RKO (cell line): ENCODE measurements at places on chromosomes 3 and 15.
A peak's percentile ranks its signal among the peaks of the same experiment; 100 is the strongest.

- DNase-seq = no peak
Observed at GRCh38 chr3:182331341-182331740, 462.0 kb upstream of the ATP11B start.

DNA sequence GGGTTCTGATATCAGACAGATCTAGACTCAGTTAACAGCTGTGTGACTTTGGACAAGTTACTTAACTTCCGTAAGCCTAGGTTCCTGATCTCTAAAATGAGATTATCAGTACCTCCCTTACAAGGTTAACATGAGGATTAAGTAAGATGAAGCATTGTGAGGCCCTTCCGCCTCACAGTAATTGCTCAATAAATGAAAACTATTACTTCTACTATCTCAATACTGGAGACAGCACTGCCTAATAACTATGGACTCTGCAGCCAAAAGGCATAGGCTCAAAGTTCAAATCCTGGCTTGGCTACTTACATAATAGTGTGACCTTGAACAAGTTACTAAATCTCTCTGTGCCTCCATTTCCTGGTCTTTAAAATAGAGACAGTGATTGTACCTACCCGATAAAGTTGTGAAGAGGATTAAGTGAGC, 82.0 kb upstream of the ATP11B start:
- no peak for DNase-seq

DNA sequence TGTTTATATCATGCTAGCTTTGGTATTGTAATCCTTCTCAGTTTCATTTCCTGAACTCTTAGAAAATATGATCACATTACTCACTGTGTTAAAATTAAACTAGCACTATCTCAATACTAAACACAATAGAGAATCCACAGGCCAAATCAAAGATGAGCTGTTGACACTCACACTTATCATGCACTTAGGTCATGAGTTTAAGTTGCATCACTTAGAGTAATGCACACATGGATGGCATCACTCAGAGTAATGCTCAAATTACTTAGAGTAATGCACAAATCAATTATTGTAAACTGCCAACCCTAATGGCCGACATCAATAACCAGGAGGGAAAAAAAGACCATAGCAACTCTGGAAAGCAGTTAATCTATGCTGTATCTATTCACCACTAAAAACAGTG, 40.0 kb upstream of the MCF2L2 start:
- no peak for DNase-seq

- DNase-seq = no peak
Observed at GRCh38 chr15:100208921-100209603, 132.7 kb downstream of the ADAMTS17 start.

DNA sequence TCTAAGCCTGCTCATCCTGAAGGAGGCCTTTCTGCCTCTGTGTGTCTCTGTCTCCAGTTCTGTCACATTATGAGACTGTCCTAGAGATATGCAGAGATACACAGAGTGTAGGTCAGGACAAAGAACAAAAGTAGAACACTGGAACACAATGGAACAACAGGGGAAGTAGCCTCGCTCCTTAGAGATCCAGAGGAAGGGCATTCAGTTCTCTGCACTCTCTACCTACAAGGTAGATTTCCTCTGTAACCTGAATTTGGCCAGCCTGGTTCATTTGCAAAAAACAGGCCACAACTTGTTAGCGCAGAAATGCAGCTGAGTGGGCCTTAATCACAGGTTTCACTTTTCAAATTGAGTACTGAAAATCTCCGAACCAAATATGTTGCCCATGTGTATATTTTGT, 19.4 kb downstream of the NEK10 start:
- no peak for DNase-seq

GRCh38 chr15:86557018-86557550, 477.4 kb downstream of the AGBL1 start:
- no peak for DNase-seq

DNA sequence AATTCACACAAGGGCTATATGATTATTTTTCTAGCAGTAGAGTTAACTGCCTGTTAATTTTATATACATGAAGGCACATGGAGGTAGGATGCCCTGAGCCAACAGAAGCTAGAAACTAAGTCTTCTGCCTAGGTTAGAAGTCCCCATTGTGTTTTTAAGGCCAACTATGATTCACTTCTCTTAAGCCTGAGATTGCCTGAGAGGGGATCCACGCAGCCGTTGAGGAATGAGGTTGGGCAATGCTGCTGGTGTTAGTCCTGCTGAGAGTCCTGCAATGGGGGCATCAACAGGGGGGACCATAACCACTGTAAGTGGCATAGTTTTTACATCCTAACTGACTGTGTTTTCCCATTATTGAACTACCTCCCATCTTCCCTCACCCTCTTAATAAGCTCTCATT, 60.1 kb upstream of the PFN2 start:
- DNase-seq = no peak

- no peak for DNase-seq
Observed at GRCh38 chr3:176286476-176287085, 910.7 kb downstream of the TBL1XR1 start.

- peak; percentile 83 for DNase-seq
Observed at GRCh38 chr3:96266395-96267190, 547.8 kb upstream of the EPHA6 start.

- no peak for DNase-seq
Observed at GRCh38 chr3:15387735-15388134, 39.6 kb downstream of the METTL6 start.

DNA sequence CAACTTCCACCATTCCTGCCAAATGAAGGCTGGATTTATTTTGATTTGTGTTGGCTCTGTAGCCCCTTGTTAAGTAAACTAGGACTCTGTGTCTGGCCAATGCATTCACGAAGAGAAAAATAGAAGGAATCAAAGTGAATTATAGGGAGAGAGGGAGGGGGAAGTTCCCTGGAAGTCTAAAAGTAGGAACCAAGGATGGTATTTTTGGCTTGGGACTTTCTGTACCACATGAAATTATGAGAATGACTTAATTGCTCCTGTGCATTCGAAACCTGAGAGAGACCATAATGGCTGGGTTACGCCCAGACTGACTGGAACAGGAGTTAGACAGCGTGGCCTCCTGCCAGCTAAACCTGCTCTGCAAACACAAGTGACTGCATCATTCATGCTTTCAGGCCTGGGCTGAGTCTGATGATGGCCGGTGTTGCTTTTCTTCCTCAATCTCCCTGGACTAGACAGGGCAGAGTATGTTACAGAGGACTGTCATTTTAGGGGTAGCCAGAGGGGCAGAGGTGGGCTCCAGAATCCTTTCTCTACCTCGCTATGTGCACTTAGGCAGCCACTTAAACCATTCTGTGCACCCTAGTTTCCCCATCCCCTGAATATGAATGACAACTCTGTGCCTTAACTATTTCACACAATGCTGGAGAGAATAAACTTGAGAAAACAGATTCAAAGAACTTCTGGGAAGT, 58.9 kb downstream of the MYO1E start:
- no peak for DNase-seq

GRCh38 chr15:52220251-52220650, 29.1 kb upstream of the GNB5 start:
- DNase-seq = no peak

DNA sequence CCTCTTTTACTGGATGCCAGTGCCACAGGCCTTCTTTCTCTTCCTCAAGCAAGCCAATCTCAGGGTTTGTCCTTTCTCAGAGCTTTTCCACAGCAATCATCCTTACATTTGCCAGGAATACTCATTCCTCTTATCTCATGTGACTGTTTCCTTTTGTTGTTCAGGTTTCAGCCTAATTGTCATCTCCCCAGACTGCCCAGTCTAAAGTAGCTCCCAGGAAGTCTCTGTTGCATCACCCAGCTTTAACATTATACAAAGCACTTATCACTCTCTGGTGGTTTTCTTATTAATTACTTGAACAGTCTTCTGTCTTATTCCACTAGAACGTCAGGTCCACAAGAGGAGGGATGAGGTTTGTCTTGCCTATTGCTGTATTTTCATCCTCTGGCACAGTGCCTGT, 65.8 kb downstream of the CADPS start:
- no peak for DNase-seq

DNA sequence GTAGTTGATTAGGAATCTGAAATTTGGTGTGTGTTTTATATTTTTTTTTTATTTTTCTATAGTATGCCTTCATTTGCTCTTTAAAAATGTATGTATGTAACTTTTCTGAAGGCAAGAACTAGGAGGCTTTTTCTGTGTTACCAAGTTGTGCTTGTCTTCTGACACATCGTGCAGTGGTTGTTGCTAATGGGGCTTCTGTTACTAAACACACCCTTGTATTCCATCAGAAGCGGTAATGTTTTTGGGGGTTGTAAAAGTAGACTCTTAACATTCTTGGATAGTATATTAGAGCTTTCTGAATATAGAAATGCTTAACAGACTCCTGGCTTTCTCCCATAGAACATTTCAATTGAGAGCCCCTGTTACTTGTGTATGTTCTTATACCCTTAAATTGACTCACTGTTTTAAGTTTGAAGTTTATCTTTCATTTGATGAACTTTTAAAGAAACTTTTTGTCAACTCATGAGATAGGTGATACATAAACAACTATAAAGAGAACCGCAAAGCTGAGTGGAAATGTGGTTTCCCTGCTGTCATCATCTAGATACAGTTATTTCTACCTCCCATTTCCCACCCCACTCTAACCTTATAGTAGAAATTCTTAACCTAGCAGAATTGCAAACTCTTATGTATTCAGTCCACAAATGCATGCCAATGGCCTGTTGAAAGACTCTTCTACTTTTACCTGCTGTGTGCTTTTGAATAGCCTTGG, 2.5 kb downstream of the TIPARP start:
- peak; percentile 42 for DNase-seq

DNA sequence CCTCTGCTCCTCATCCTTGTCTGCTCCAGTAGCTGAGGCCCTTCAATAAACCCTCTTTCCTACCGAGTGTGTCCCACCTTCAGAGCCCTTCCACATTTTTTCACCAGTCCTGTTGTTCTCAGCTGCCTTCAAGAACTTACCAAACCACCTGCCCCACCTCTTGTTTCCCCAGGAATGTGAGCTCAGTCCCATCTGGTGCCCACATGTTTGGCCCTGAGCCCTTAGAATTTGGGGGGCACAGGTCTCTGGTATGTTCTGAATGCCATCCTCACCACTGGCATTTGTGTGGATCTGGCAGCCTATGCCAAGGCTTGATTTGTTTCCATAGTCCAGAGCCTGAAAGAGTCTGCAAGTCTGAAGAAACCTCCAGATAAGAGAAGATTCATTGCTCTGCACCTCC, 315.2 kb upstream of the PPP2R3A start:
- no peak for DNase-seq

DNA sequence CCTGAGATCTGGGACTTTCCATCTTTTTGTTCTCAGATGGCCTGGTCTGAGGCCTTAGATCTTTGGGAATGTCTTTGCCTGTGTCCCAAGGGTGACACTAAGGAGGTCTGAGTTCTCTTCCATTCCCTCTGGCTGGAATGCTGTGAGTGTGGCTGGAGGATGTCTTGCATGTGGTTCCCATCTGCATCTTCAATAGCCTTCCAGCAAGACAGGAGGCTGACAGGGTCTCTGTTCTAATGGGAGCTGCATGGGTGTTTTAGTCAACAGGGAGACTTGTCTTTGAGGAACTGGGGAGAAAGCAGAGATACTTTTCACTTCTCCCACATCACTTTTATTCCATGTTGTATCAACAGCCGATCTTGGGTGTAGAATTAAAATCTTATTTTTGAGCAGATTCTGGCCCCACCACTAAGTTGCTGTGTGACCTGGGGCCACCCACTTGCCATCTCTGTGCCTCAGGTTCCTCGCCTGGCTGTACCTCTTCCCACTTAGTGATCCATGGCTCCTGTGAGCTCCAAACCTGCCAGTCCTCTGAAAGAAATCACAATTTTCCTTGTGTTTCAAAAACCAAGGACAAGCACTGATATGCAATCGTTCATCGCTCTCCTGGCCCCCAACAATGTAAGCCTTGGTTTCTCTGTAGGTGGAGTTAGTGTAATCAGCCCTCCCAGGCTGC, 75.2 kb downstream of the LSM3 start:
- DNase-seq = no peak
